Hematopoietic multipotent progenitor cell treated with erythropoietin and hydrocortisone succinate and interleukin-3 and kit ligand, for 4 days (in vitro differentiated cells): ENCODE measurements at places on chromosomes 7 and 10.

GRCh38 chr10:80077869-80078447 is 507 bp upstream of the TMEM254 start:
- DNase-seq, result no peak

DNA sequence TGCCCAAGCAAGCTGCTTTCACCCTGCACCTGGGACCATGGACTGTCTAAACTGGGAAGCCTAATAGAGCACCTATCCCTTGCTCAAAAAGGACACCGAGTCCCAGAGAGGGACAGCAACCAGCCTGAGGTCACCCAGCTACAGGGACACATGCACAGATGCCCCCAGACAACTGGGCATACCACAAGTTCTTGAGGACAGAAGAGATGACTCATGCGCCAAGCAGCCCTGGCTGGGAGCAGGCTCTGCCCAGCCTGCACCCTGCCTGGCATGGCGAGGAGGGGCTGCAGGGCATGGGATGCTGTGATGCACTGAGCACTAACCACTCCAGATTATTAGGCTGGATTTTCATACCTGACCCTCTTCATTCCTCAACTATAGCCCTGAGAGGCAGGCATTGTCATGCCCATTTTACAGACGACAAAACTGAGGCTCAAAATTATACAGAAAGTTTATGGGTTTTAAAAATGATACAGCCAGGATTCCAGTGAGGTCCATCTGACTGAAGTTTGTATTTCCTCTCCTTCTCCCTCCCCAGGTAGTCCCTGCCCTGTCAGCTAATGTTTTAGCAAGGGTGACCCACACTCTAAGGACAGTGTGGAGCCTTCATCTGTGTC is 289.3 kb upstream of the ZMIZ1 start:
- DNase-seq, result no peak

DNA sequence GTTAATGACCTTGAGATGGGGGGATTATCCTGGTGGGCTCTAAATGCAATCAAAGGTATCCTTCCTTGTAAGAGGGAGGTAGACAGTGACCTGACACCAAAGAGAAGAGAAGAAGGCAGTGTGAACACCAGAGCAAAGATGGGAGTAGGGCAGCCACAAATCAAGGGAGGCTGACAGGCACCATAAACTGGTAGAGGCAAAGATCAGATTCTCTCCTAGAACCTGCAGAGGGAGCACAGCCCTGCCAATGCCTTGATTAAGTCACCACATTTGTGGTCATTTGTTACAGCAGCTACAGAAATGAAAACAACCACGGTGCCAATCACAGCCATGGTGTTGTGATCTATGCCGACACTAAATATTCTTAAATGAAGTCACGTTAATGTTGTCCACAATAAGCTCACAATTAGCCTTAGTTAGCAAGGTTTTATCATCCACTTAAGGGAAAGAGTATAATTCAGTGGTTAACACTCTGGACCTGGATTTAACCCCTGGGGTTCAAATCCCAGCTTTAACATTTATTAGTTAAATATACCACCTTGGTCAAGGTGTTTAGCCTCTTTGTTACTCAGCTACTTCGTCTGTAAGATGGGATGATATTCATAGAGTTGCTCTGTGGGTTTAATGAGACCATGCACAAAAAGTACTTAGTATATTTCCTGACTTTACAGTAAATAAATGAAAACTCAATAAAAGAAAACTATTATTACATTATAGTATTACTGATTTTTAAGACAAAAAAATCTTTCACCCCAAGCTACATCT is 70.8 kb downstream of the SGMS1 start:
- peak; percentile 87 for DNase-seq

DNA sequence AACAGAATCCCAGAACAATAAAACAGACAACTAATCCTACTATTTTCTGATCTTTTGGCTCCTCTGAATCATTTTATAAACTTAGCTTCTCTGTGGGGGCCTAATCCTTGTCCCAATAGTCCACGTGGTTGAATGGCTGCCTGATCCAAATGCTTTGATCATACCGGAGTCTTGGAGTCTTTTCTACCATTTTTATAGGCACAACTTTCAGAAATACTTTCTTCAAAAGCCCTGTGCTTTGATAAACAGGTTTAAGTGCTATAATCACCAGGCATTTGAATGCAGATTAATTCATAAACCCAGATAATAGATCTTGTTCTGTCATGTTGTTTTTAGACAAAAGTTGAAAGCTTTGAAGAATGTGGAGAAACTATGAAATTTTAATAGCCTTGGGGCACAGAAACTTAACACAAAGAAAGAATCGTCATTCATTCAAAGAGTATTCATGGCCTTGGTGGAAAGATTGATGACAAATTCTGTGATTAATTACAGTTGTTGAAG is 163.7 kb downstream of the AHR start:
- DNase-seq, result no peak

DNA sequence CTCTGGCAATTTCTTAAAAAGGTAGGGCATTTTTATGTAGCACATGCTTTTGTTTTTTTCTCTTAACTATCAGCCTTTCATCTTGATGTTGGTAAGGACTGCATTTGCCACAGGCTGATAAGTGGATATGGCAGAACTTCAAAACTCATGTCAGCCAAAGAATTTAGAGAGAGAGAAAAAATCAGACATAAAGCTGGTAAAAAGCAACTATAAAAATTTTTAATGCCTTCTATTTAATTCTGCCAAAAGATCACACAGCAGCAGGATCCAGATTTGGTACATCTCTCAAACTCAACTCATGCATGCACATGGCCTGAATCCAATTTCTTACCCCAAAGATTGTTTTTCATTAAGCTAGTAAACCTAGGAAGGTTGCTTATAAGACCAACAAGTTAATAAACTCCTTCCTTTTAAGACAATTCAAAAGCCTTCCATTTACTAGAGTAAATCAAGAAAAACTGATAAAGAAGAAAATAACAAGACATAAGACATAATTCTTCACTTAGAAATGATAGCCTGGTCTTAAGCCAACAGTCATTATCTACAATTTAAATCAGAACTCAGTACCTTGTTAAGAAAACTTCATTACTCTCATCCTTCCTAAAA is 69.3 kb downstream of the GLI3 start:
- no peak for DNase-seq

DNA sequence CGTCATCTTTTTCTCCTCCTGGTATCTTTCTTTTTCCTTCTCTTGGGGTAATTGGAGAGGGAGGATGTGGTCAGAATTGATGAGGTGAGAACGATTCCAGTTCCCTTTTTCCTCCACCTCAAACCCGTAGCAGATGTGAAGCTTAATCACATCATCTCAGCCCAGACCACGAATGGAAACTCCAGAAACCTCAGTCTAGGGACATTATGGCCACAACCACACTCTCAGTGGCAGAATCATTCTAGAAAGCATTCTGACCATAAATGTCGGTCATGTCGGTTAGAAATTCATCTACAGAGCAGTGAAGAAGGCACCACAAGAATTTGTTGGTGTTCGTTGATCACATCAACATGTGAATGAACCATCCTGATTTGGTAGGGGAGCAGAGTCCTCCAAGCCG is 78.7 kb downstream of the GATA3 start:
- DNase-seq, result peak; percentile 69

GRCh38 chr7:73382934-73383503 is 50.6 kb upstream of the FZD9 start:
- DNase-seq, result peak; percentile 54

DNA sequence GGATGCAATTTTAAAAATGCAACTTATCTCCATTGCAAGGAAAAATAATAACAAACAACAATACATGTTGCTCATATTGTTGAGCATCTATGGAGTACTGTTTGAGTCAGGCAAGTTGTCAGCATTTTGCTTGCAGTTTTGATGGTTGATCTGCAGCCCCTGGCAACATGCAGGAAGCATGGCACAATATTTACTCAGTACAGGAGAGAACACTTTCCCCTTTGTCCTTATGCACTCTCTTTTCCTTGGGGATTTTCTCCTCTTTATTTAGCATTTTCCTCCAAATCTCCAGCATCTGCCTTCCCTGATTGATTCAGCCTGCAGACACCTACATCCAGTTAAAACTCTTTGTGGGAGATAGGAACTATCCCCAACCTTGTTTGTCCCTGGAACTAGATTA is 620.5 kb upstream of the LRRN3 start:
- DNase-seq, result no peak

GRCh38 chr10:58201704-58202103 is 66.0 kb downstream of the IPMK start:
- DNase-seq, result no peak

DNA sequence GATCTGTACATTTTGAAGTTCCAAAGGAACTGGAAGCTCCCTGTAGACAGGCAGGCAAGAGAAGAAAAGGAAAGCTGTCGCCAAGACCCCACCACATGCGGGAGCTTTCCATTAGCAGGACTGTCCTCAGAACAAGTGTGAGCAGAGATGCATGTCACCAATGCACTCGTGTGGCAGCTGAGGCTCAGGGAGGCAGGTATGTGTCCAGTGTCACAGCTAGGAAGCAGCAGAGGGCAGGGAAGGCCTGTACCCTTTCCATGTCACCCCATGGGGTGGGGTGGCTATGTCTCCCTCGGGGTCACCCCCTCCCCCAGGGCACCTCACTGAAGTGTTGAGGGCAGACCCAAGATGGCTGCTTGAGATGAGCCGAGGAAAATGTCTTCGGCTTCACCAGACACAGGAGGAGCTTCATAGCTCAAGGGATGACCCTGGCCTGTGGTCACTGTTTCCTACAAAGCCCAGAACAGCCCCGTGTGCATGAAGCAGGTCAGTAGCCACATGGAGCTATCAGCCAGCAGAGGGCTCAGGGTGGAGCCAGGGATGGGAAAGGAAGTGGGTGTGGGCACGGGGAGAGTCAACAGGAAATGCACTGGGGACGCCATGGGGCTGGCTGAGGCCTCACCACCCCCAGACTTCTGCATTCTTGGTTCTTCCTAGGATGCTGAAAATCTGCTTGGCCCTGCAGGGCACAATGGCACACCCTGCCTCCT is 96.6 kb downstream of the FAM53B start:
- peak; percentile 97 for DNase-seq

DNA sequence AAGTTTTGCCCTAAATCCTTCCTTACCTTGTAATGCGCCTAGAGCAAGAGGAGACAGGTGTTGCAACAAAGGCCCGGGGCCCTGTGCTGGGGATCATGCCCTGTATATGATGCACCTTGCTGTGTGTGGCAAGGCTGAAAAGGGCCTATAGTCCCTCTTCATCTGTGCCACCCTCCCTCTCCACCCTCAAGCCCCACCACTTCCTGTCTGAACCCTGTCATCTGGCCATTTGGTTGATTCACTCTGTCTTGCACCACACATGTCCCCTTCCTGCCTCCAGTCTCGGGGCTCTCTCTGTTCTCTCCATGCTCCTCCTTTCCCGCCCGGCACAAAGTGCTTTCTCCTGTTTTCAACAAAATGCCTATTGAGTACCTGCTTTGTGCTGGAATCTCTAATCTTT is 11.5 kb upstream of the MALSU1 start:
- DNase-seq, result peak; percentile 68

DNA sequence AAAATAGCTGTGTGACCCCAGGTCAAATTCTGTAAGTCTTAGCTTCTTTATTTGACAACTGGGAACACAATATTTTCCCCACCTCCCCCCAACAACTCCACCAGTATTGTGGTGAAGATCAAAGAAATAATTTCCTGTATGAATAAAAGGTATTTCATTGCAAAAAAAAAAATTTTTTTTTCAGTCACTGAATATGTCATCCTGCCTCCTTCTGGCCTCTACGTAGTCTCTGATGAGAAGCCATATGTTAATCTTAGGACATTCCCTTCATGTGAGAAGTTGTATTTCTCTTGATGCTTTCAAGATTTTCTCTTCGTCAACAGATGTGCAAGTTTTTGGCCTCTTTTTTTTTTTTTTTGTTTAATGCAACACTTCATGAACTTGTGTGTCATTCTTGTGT is 33.0 kb downstream of the ZNF33A start:
- DNase-seq, result no peak

GRCh38 chr7:70894799-70895198 is 237.1 kb upstream of the GALNT17 start:
- DNase-seq, result no peak

- DNase-seq, result peak; percentile 36
Observed at GRCh38 chr7:17830206-17830605, 110.1 kb downstream of the SNX13 start.

GRCh38 chr7:139033346-139034114 is 2.3 kb downstream of the ZC3HAV1L start:
- DNase-seq, result no peak

- DNase-seq, result no peak
Observed at GRCh38 chr10:121999301-121999700, 10.3 kb downstream of the TACC2 start.

- peak; percentile 67 for DNase-seq
Observed at GRCh38 chr10:98404571-98405359, 10.2 kb downstream of the PYROXD2 start.

DNA sequence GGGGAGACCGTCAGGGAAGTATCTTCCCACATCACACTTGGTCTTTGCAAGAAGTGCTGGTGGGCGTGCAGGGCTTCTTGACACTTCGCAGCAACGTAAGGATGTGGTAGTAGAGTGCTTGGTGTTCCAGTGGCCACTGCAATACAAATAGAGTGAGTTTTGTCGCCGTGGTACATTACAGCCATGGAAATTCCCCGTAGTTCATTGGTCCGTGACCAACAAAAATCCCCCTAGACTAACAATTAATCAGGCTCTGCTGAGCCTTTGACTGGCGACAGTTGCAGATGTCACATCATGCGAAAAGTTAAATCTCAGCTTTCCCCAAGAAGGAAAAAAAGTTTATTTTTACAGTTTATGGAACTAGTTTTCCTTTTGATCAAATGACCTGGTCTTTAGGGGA is 134.7 kb downstream of the MGMT start:
- no peak for DNase-seq

DNA sequence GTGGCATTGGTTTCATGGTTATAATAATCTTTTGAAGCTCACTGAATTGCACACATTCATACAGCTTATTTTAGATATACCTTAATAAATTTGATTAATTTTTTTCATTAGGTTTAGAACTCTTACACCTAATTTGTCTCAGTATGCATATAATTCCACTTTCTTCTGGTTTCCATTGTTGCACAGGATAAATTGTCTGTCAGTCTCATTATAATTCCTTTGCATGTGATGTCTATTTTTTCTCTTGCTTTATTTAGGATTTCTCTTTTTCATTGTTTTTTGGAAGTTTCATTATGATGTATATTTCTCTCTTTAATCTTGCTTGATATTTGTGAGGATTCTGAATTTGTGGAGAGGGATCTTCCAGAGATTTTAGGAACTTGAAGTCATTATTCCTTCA is 84.7 kb downstream of the ARL5B start:
- no peak for DNase-seq
